ENCODE measurements at places on chromosomes 2 and 18.
A peak's percentile ranks its signal among the peaks of the same experiment; 100 is the strongest.

DNA sequence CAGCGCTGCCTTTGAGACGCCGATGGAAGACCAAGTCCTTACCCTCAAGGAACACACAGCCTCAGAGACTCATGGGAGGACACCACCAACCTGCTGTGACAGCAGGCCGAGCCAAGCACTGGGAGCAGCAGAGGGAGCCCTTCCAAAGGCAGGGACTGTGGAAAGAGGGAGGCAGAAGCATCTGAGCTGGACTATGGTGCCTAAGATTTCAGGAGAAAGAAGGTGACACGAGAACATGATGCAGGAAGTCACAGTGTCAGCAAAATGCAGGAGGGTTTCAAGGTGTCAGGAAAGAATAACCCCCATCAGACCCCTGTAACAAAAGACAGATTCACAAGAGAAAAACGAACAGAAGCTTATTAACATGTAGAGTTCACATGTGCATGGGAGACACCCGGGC lies 24.2 kb upstream of the COX7A2L start:
- no peak for DNase-seq

DNA sequence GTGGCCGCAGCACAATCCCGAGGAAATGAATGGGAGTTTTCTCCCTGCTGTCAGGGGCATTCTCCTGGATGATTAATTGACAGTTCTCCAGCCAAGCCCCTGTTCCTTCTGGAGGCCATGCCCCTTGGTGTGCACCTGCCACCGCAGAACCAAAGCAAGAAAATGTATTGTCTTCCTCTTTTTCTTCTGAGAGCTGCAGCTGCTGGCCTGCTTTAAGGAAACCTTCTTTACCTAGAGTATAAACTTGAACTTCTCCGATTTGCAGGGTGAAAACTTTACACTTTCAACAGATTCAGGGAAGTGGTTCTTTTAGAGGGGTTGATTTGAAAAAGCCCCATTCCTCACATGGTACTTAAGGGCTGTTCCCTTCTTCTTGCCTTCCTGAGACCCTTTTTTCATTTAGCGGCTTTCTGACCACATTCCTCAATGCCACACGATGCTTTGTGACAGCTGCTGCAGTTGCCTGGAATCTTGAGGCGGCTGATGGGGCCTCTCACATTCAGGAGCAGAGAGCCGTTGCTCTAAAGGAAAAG lies 402.8 kb downstream of the TXNL1 start:
- DNase-seq: no peak

GRCh38 chr2:63841254-63842022 lies at the start of gene UGP2:
Gene UGP2, plus strand, starts transcription at chr2:63841896. Its CDS starts 290 bp downstream, at chr2:63842186.
- DNase-seq: peak; percentile 97

GRCh38 chr2:206739271-206739670 lies 21.1 kb upstream of the DYTN start:
- no peak for DNase-seq

GRCh38 chr2:174492963-174493431 lies 6.2 kb upstream of the GPR155 start:
- DNase-seq: peak; percentile 42

GRCh38 chr2:15163326-15163725 lies 397.8 kb downstream of the NBAS start:
- no peak for DNase-seq

GRCh38 chr2:1900732-1901131 lies 156.4 kb upstream of the PXDN start:
- DNase-seq: no peak

DNA sequence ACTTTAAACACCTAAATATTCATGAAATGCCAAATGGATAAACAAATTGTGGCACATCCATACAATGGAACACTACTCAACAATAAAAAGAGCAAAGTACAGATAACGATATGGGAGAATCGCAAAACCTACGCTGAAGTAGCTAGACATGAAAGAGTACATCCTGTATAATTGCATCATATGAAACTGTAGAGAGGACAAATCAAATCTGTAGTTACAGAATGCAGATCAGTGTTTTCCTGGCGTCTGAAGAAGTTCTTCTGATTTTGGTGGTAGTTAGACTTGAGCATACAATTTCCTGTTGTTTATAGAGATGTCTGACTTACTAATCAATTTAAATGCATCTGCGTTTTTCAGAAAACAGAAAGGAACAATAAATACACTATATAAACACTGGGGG lies 394.4 kb downstream of the SOCS6 start:
- no peak for DNase-seq

- DNase-seq: no peak
Measured at GRCh38 chr2:137912371-137912770, 51.9 kb upstream of the HNMT start.

DNA sequence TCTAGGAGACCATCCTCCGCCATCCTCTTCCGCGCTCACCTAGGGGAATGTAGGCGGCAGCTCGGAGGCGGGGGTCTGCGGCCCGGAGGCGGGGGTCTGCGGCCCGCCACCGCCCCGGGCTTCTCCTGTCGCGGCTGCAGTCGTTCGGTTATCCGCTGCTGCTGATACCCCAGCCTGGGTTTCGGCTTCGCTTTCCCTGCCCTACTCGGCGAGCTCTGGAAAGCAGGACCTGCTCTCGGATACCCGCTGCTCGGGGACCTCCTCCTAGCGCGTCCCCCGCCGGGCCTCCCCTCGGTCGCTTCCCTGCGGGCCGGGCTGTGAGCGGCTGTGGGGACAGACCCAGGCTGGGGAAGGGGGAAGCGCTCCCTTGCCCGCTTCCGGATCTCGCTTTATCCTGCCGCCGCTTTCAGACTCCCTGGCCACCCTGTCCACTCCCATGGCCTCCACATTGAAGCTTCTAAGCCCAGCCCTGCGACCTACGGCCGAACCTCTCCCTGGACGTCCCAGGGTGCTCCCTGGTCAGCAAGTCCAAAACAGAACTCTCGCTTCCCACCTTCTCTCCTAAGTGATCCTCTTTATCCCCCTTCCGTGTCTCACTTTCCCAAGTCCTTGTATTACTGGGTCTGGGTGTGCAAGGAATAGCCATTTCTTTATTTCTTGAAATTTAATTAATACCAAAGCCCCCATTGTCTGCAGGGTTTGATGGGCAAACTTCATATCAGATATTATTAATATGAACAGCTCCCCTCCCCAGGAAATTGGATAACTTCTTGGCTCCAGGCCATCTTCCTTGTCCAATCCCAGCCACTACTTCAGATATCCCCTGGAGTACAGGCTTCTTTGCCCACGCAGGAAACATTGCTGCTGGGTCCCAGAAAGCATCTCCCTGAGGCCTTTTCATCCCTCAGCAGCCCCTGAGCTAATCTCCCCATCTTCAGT lies 769 bp downstream of the FKBP1B start:
- peak; percentile 81 for DNase-seq

GRCh38 chr2:173547499-173547898 lies 192.8 kb downstream of the CDCA7 start:
- DNase-seq: no peak

DNA sequence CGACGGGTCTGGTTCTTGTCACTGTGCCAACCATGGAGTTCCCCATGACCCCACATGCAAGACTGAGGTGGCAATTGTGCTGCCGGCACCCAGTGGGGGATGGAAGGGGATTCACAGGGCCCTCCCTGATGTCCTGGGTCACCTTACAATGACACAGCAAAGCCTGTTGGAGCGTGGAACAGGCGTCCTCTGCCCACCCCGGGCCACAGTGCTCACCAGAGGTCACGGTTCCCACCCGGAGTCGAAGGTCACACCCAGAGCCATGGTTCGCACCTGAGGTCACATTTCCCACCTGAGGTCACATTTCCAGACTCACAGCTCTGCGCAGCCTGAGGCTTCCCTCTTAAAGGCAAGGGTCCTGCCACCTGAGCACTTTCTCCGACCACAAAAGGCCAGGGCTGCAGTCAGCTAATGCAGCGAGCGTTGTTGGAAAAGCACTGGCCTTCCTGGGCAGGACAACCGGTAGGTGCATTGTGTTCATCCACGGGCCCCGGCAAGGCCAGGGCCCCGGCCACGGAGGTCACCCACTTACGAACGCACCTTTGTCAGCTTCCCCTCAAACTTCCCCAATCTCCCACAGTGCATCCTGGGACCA lies 24.0 kb downstream of the KIF1A start:
- DNase-seq: no peak

DNA sequence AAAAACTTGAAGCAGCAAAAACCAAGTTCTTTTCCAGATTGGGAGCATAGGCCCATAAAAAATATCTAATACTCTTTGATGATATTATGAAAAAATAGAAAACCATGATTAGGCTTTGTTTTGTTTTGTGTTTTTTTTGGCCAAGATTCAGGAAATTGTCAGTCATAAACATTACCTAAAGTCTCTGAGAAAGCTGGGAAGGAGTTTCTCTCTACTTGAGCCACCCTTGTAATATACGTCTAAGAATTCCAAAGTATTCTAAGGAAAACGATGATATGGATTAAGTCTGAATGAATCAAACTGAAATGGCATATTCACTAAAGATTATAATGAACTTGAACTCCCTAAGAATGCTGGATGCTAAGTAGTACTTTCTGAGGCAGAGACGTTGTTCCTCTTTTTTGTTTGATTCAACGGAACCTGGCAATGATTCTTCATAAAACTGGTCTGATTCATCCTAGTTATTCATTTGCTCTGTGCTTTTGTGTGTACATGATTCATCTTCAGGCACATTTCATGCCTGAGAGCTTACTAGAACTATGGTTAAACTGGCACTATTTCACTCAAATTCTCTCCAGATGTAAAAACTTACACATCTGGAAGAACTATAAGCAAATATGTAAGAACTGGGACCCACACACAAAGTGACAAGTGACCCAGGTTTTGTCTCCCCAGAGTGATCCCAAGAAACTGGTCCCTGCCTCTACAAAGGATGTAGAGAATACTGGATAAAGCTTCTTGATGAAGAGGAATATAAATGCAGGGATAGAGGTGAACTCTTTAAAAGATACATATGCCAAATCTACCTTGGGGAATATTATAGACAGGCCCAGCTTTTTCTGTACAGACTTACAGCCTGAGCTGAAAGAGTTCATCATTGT lies 159.7 kb downstream of the DOCK10 start:
- DNase-seq: no peak
